Stomach (tissue), 19 donors: ENCODE measurements at places on chromosomes 3 and 15. TPM values are rescaled to one million over a fixed set of nuclear protein-coding genes. Genes with fewer than 3 reads are reported as not detected.

MGA gene
- total RNA-seq = 60.1 TPM

GOLGA8G gene
- total RNA-seq = not detected

CLRN1 gene
- not detected for total RNA-seq

PLOD2 gene
- 24.5 TPM for total RNA-seq

TTLL13 gene
- total RNA-seq = not detected

RARB gene
- total RNA-seq = 10.5 TPM

MORC1 gene
- not detected for total RNA-seq

PRKCD gene
- 37.9 TPM for total RNA-seq

CKMT1A gene
- 50.6 TPM for total RNA-seq

WDR49 gene
- total RNA-seq = not detected

GAP43 gene
- total RNA-seq = 1.4 TPM

EIF4G1 gene
- 572 TPM for total RNA-seq

- DNase-seq = no peak
Observed at GRCh38 chr3:70871909-70872656, 559.6 kb upstream of the MDFIC2 start.

- no peak for DNase-seq
Observed at GRCh38 chr3:180142041-180142440, 105.3 kb upstream of the PEX5L start.

DNA sequence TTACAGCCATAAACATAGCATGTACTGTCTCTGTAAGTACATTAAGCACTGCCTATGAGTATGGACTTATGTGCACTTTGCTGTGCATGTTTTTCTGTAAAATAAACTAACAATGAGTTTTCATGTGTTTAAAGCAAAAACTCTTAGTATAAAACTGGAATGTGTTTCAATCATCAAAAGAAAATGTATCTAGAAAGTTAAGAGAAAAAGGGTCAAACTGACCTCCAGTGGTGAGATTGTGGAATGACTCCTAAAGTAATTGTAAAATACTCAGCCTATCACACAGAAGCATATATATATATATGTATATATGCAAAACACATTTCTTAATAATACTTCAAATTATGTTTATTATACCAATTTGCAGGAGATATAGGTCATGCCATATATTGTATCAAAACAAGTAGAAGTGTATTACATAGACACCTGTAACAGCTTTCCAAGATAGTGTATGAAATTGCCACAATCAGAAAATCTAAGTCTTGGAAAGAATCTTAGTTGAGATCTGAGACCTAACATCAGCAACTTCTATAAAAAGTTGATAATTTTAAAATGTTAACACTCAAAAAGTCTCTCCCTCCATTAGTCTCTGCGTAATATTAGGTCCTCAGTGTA, 199.6 kb downstream of the FMN1 start:
- no peak for DNase-seq

GRCh38 chr3:125271127-125271526, 58.6 kb upstream of the SLC12A8 start:
- DNase-seq = no peak

GRCh38 chr3:156923349-156923748, 97.2 kb downstream of the LEKR1 start:
- DNase-seq = no peak

GRCh38 chr3:47367631-47368030, 13.2 kb upstream of the PTPN23 start:
- no peak for DNase-seq

- no peak for DNase-seq
Observed at GRCh38 chr3:58835086-58835485, 168.5 kb upstream of the FAM3D start.

DNA sequence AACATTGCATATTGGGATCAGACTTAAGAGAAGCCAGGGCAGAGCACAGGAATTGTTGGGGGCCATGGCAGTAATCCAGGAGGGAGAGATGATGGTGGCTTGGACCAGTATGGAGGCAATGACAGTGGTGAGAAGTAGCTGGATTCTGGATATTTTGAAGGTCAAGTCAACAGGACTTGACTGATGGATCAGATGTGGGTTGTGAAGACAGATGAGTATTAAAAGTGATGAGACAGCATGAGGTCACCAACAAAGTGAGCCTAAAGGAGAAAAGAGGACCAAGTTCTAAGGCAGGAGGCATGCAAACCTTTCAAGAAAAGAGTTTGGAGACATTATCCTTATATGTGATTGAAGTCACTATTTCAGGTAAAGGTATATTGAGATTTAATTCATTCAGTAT, 56.6 kb upstream of the TIPARP start:
- DNase-seq = no peak

- DNase-seq = no peak
Observed at GRCh38 chr3:129583289-129583688, 23.2 kb downstream of the PLXND1 start.

DNA sequence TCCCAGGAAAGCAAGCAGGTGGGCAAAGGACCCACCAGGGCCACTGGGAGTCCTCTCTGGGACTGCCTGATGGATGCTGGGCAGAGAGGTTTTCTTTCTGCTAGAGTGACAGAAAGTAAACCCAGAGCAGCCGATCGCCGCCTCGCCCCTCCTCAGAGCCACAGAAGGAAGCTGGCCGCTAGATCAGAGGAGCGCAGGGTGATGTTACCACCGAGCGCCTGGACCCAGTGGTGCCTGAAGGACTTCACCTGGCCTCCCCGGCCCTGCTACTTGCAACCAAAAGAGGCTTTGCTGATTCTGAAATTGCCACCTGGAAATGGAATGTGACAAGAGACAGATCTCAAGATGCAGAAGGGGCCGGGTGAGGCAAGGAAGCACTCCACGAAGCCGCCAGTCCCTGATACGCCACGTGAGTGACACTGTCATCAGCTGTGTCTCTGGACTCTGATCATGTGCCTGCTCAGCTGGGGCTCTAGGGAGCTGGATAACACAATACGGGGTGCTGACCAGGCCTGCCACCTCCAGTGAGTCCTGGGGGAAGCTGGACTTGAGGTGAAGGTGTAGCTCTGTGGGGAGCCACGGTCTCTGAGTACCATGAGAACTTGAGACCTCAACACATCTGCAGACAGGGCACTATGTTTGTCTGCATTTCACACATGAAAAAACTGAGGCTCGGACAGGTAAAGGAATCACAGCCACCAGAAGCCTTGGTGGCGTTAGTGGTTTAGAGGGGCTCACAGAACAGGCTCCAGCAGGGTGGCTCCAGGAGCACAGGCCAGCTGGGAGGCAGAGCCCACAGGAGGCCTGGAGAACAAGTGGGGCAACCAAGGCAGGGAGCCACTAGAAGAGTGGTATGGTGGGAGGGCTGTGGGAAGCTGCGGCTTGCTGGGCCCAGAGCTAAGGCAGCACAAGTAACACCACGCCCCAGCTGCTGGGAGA, 137.9 kb upstream of the PRR20G start:
- no peak for DNase-seq

DNA sequence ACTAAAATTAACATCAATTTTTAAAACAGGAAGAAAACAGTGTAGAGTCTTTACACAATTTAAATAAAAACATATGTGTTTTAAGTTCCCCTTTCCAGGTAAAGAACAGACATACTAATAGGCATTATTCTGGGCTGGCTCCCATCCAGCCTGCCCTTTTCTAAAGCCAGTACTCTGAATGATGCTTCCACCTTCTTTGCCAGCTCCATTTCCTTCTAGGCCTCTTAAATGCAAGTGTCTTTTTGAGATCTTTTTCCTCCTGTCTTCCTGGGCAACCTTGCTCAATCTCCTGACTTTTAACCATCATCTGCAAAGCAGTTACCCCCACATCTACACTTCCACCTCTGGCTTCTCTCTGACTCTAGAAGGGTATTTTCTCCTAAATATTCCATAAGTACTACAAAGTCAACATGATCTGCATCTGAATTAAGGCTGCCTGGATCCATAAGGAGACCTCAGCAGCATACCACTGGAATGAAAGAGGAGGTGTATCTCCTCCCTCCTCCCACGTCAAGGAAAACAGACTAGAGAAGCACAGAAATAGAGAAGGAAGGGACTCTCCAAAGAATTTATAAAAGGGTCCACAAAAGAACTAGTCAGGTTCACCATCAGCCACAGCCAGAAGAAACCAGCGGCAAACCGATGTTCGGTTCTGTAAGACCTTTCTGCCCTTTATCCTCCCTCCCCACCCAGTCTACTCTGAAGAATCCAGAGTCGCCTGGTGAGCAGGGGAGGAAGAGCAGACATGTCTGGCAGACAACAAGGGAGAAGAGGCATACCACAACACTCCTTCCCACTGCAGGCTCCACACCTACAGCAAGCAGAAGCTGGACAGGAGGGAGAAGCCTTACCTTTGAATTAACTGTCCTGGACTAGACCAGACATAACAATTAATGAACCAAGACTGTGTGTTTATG, 47.1 kb downstream of the GOLIM4 start:
- no peak for DNase-seq

DNA sequence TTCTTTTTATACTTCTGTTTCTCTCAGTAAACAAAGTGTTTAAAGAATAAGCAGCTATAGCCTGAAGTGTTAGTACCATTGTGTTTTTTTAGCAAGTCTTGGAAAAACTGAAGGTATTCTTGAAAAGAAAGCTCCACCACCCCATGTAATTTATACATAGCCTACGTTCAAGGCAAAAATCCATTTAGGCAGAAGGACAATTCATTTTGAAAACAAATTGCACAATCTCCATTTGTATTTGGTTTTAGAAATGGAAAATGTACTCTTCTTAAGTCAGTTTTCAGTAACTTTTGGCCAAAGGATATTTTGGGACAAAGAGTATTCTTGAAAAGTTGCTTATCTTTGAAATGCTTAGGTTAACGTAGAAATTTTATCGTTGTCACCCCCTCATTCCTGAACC, 34.5 kb downstream of the PTPRG start:
- DNase-seq = no peak

DNA sequence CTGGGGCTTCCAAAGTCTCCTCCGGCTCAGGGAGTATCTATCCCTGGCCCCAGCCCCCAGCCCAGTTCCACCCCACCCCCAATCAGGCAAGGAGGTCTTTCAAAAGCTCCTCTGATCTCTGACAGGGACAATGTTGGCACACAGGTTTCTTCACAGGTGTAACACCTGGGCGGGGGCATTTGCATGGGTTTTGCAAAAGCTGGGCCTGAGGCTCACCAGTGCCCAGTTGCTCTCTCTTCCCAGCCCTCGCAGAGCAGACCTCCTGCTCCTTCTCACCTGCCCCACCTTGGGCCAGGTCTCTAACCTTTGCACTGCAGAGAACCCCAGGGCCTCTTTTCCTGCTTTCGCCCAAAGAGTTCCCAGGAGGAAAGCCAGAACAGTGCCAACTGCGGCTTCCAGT, 8.6 kb upstream of the CSK start:
- DNase-seq = no peak

- no peak for DNase-seq
Observed at GRCh38 chr3:66376568-66376967, 124.3 kb downstream of the LRIG1 start.

- peak; percentile 20 for DNase-seq
Observed at GRCh38 chr3:120244834-120245225, 40.2 kb downstream of the GPR156 start.

DNA sequence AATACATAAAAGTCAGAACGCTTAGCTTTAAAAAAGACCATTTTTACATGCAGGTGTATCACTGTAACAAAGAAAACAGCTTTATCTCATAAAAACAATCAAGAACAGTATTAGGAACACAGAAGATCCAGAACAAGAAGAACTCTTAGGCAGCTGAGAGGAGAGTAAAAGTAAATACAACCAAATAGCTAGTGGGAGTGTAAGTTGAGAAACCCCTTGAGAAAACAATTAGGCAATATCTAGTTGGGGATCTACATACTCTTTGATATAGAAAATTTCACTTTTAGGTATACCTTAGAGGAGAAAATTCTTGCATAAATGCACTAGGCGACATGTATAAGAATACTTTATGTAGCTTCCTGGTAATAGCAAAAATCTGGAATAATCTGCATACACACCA, 7.5 kb downstream of the TMF1 start:
- no peak for DNase-seq

GRCh38 chr3:133932009-133932408, 36.3 kb upstream of the RAB6B start:
- no peak for DNase-seq

- no peak for DNase-seq
Observed at GRCh38 chr3:116000311-116000710, 377.0 kb downstream of the GAP43 start.

GRCh38 chr3:13185737-13186434, 112.7 kb upstream of the IQSEC1 start:
- no peak for DNase-seq

DNA sequence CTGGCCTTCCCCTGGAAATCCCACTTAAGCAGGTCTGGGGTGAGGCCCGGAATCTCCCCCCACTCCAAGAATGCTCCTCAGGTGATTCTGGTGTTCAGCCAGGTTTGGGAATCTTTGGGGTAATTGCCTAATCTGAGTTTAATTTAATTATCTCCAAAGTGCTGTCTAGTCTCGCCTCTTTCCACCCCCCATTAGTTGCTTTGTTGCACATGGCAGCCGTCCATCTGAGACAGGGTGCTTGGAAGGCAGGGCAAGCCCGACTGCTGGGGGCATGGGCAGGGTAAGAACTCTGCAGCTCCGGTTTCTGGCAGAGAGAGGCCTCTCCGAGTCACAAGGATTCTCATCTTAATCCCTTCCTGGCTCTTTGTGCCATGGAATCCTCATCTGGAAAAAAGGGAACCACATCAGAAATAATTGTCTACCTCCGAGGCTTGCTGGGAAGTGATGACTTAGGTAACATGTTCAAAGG, 15.0 kb downstream of the IL17RD start:
- no peak for DNase-seq
